CD4-positive, CD25-positive, alpha-beta regulatory T cell (primary cell): ENCODE measurements at places on chromosomes 11 and 22. TPM values are rescaled to one million over a fixed set of nuclear protein-coding genes. Genes with fewer than 3 reads are reported as not detected.

Gene POU2AF2
- polyA plus RNA-seq = not detected

Gene BEST1
- 1.2 TPM for polyA plus RNA-seq

Gene GAS2L1
- polyA plus RNA-seq = 0.22 TPM

Gene OMP
- polyA plus RNA-seq = not detected

Gene UPB1
- polyA plus RNA-seq = not detected

Gene C11orf24
- polyA plus RNA-seq = 6.6 TPM

Gene STX3
- 0.44 TPM for polyA plus RNA-seq

Gene MS4A6E
- not detected for polyA plus RNA-seq

Gene C22orf31
- not detected for polyA plus RNA-seq

Gene C11orf87
- not detected for polyA plus RNA-seq

Gene C11orf52
- 0.41 TPM for polyA plus RNA-seq

Gene TRPM5
- not detected for polyA plus RNA-seq

Gene GVQW3
- 1.9 TPM for polyA plus RNA-seq

Gene ASRGL1
- polyA plus RNA-seq = 3.6 TPM

Gene GRM5
- not detected for polyA plus RNA-seq

Gene SEPTIN5
- polyA plus RNA-seq = not detected

Gene MMP8
- not detected for polyA plus RNA-seq

Gene CREB3L1
- polyA plus RNA-seq = not detected

Gene USP28
- 29.0 TPM for polyA plus RNA-seq

Gene RASGRP2
- 169 TPM for polyA plus RNA-seq
